ENCODE measurements at places on chromosomes 4 and X. TPM values are rescaled to one million over a fixed set of nuclear protein-coding genes. Genes with fewer than 3 reads are reported as not detected.

Gene CACNA1F
- 0.12 TPM for total RNA-seq

Gene SHOX
- total RNA-seq = not detected

Gene AFF1
- total RNA-seq = 71.4 TPM

Gene TBC1D9
- 0.04 TPM for total RNA-seq

Gene SATL1
- not detected for total RNA-seq

Gene TRIM2
- 0.20 TPM for total RNA-seq

Gene EOLA1
- 37.2 TPM for total RNA-seq

Gene SFRP2
- total RNA-seq = not detected

Gene MSMO1
- 35.9 TPM for total RNA-seq

Gene MAML3
- 2.2 TPM for total RNA-seq

Gene MID1
- total RNA-seq = 0.22 TPM

Gene GAGE13
- not detected for total RNA-seq

Gene MTTP
- not detected for total RNA-seq

Gene PNCK
- total RNA-seq = not detected

Gene PAGE4
- total RNA-seq = not detected

Gene XG
- not detected for total RNA-seq

DNA sequence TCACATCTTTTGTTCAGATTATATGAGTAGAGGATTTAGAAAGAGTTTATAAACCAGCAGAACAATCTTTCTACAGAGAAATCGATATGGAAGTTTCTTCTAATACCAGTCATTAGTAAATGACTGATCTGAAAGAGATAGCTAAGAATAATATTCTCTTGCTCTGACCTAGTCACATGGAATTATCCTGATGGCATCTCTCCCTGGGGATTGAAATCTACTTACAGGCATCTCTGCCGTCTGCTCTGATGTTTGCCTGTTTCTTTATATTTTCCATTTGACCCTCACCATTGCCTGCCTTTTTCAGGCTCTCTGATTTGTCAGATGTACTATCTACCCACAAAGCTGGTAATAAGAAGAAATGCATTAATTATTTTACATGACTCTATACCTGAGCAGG lies 1157.3 kb downstream of the PCDH7 start:
- DNase-seq = no peak

DNA sequence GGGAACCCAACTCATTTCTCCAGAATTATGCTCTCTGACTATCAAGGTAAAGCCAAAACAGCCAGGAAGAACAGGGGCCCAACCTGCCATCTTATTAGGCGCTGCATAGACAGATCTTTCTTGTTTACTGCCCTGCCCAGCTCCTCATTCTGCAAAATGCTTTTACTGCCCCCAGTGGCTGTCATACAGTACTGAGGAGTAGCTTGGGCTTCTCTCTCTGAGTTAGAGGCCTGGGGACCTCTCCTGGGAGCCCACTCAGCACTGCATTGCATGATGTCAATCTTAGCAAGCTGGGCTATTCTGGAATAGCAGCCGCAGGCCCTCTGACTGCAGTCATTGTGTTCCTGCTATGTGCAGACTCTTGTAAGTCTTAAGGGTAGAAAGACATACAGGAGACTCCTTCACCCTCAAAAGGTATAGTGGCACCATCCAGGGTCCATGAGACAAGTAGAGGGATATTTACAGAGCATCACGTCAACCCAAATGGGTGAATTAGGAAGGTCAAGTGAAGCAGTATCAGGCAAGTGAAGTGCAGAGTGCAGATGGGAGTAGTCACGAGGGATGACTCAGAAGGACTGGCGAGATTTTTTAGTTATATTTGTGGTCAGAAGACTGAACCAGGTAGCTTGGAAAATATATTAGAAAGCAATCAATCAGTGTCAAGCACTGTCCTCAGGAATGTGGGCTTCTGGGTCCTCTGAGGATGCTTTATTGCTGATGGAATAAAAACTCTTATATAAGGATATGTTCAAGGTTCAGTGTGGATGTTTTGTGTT lies 294.1 kb upstream of the SFRP2 start:
- DNase-seq = no peak

GRCh38 chrX:15382813-15383212 lies 1.4 kb downstream of the VEGFD start:
- DNase-seq = no peak

GRCh38 chr4:153148791-153149190 lies 55.5 kb upstream of the TRIM2 start:
- no peak for DNase-seq

DNA sequence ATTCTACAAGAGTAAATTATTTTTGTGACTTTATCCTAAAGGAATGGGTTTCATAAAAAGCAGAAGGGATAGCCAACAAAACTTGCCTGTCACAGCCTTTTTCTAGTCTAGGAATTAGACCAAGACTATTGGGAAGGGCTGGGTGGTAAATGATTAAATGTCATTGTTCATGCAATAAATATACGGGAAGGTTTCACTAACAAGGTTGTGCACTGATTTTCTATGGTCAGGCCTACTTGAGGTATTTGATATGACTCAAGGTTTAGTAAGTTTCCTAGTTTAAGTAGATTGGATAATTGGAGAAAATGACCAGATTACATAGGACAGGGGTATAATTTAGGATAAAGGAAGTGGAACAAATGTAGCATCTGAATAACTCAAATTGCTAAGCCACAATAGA lies 249.1 kb upstream of the BMP3 start:
- no peak for DNase-seq

GRCh38 chrX:134570899-134571298 lies 87.4 kb downstream of the PLAC1 start:
- no peak for DNase-seq

- DNase-seq = no peak
These were observed 159.7 kb downstream of the SH2D1A start for GRCh38 chrX:124506066-124506465.

GRCh38 chr4:76210452-76210851 lies 3.2 kb downstream of the SCARB2 start:
- no peak for DNase-seq

- no peak for DNase-seq
These were observed 7.4 kb downstream of the FGF2 start for GRCh38 chr4:122833999-122834398.

GRCh38 chr4:47669946-47670345 lies 167.9 kb downstream of the CORIN start:
- DNase-seq = no peak

DNA sequence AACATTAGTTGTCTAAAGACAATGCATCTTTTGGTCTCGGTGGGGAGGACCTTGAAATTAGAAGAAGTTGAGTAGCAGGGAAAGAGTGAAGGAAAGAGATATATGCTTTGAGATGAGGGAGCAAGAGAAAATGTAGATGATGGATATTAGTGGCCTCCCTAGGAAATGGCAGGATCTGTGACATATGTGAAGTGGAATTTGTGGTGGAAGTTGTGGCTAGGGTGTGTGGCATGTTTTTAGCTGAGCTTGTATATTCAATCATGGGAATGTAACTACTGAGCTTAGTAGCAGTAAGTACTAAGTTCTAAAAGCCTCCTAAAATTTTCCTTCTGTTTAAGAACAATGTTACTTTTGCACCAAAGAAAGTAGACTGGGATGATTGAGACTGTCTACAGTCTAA lies 382.8 kb upstream of the CTSO start:
- DNase-seq = no peak

GRCh38 chrX:64182208-64182607 lies 23.3 kb downstream of the AMER1 start:
- no peak for DNase-seq

DNA sequence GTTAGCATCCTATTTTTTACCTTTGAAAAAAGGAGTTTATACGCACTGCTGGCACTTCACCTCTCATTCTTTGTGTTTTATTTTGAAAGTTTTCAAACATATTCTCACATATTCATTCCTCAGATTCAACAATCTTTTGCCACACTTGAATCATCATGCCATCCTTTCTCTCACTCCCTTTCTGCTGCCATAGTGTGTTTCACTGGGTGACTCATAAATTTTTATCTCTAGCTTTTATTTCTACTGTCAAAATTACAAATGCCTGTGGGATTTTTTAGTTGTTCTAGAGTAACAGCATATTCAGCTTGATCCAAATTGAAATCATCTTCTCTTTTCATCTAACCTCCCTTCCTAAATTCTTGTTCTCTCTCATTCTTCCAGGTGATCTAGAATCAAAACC lies 28.0 kb downstream of the MFSD8 start:
- DNase-seq = no peak

GRCh38 chr4:41144040-41144379 lies 70.3 kb downstream of the APBB2 start:
- no peak for DNase-seq

DNA sequence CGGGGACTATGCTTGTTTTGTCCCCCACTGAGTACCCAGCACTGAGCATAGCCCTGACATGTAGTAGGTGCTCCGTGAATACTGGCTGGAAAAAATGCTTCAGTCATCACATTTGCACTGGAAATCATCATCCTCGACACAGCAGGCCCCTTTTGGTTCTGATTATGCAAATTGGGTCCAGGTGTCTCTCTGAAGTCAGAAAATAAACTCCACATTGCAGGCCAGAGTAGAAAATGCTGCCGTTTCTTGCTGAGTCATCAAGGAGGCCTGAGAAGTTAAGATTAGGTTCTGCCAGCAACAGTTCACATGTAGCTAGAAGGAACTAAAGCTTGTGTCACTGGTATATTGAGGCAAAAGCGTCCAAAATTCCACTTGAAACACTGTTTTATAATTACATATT lies 15.0 kb upstream of the STK32B start:
- DNase-seq = no peak

- no peak for DNase-seq
These were observed 54.2 kb downstream of the MOSPD2 start for GRCh38 chrX:14927401-14927800.

DNA sequence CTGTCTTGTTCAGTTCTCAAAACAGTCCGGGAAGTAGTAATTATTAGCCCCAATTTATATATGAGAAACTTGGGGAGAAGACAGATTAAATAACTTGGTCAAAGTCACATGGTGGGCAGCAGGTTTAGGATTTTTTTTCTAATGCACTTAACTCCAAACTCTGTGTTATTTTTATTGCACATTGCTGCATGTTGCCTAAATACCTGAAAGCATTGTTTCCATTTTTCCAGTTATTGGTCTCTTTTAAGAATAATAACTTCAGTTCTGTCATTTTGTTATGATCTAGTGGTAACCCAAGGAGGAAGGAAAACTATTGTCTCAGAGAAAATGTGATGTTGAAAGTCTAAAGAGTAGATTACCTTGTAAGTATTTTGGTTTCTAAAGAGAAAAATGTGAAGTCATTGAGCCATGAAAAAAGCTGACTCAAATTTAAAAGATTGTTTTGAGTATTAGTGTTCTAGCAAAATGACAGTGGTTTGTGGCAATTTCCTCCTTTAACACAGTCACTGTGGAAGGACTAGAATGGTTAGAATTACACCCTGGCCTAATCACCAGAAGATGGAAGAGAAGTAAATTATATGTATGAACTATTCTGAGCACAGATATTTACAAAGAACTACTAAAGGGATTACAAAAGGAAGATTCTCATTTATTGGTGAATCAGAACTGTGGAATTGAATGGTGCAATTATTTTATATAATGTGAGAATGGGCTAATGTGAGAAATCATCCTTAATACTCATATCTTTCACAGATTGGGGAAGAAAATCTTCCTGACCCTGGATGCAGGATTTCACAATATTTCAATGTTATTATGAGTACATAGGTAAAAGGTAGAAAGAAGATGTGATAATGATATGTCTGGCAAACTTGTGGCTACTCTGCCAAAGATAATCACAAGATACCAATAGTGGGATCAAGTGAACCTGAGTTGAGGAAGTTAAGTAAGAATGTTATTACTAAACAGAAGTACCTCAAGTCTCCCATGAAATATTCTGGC lies 21.7 kb upstream of the CXCL8 start:
- no peak for DNase-seq
